Smooth muscle cell of the pulmonary artery (primary cell): ENCODE measurements at places on chromosomes 1 and 21. TPM values are rescaled to one million over a fixed set of nuclear protein-coding genes. Genes with fewer than 3 reads are reported as not detected.

TEX38 gene
- total RNA-seq = not detected in 2 replicates

NUDT17 gene
- 1.4 and 2.9 TPM in 2 replicates for total RNA-seq

GPR61 gene
- total RNA-seq = 0.13 TPM in 1 of 2 replicates, not detected in the other

MYOG gene
- not detected in 2 replicates for total RNA-seq

FALEC gene
- 0.23 and 0.33 TPM in 2 replicates for total RNA-seq

TNFSF4 gene
- 2.3 and 5.0 TPM in 2 replicates for total RNA-seq

OR2T2 gene
- total RNA-seq = not detected in 2 replicates

CDA gene
- 0.39 and 0.92 TPM in 2 replicates for total RNA-seq

KRTAP19-3 gene
- not detected in 2 replicates for total RNA-seq

RHBDL2 gene
- total RNA-seq = 0.46 and 0.91 TPM in 2 replicates

ARPC5 gene
- 273 and 324 TPM in 2 replicates for total RNA-seq

RBP7 gene
- 0.26 TPM in 1 of 2 replicates, not detected in the other for total RNA-seq

POLR3GL gene
- total RNA-seq = 7.0 and 10.2 TPM in 2 replicates

GPR25 gene
- total RNA-seq = not detected in 2 replicates

CACNA1S gene
- 0.07 TPM in 1 of 2 replicates, not detected in the other for total RNA-seq

SIK1 gene
- total RNA-seq = 0.98 and 7.6 TPM in 2 replicates

KCNA3 gene
- total RNA-seq = 0.07 TPM in 1 of 2 replicates, not detected in the other

AADACL4 gene
- not detected in 2 replicates for total RNA-seq

GPR3 gene
- 0.20 and 0.50 TPM in 2 replicates for total RNA-seq

KCNE2 gene
- not detected in 2 replicates for total RNA-seq
